ENCODE measurements at places on chromosomes 13 and 19.

DNA sequence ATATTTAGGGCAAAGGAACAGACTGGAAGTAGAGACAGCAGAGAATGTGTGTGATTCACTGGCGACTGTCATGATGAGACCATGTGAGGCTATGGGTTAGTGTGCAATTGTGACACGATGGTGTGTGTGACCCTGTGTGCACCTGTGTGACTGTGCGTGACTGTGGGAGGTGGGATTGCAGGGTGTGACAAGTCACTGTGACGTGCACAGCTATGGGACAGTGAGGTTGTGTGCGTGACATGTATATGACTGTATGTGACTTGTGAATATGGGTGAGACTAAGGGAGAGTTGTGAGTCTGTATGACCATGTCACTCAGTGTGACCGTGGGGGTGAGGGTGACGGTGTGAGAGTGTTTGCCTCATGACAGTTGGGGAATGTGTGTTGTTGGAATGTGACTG, 3.4 kb upstream of the GIPR start:
- no peak for DNase-seq

GRCh38 chr13:47190696-47191305, 293.9 kb upstream of the HTR2A start:
- no peak for DNase-seq

DNA sequence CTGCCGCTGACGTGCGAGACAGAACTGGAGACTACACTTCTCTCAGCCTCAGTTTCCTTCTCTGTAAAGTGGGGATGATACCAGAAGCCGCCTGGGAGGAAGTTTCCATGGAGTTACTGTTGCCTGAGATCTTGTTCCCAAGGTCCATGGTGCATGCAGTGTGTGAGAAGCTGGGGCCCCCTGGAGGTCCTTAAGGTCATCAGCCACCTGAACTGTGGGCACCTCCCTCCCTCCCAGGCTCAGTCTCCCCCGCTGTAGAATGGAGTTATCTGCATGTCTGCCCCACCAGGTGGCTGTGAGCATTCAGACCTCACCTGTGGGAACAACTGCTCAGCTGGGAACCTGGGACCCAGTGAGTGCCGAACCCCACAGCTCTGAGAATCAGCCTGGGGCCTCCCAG, 2.7 kb downstream of the CRX start:
- DNase-seq, result no peak

- DNase-seq, result no peak
Observed at GRCh38 chr13:36453516-36453915, 21.2 kb downstream of the CCNA1 start.

DNA sequence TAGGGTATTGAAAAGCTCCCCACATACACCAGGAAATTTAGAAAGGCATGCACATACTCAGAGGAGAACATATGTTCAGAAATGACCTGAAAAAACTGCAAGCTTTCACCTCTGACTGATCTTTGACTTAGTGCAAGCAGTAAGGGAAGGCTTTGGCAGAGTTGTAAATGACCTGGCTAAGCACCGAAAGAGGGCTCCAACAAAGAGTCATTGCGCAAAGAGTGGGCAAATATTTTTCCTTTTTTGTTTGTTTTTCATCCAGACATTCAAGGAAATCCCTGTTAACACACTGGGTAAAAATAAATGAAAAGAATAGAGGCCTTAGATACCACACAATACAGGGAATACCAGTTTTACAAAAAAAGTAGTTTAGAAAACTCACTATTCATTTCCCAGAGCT, 5.2 kb upstream of the ZNF233 start:
- no peak for DNase-seq

- DNase-seq, result no peak
Observed at GRCh38 chr13:84686973-84687372, 804.7 kb upstream of the SLITRK1 start.

- DNase-seq, result no peak
Observed at GRCh38 chr13:73060251-73061160, 1.7 kb downstream of the KLF5 start.

DNA sequence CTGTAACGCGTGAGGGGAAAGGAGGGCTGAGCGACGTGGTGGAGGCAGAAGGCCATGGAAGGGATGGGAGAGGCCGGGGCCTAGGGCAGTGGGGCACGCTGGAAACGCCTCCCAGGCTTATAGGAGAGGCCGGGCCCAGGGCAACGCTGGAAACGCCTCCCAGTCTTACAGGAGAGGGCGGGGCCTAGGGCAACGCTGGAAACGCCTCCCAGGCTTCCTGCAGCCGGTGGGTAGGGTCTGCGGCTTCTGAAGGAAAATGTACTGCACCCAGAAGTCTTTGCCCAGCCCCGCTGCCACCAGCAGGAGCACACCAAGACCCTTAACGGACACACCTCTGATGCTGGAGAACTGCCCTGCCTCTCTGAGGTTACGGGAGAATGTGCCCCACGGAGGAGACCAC, 9.1 kb downstream of the CACTIN start:
- no peak for DNase-seq

GRCh38 chr19:31118986-31119385, 230.2 kb downstream of the TSHZ3 start:
- no peak for DNase-seq

GRCh38 chr13:78193846-78194245, 275.2 kb upstream of the EDNRB start:
- no peak for DNase-seq

DNA sequence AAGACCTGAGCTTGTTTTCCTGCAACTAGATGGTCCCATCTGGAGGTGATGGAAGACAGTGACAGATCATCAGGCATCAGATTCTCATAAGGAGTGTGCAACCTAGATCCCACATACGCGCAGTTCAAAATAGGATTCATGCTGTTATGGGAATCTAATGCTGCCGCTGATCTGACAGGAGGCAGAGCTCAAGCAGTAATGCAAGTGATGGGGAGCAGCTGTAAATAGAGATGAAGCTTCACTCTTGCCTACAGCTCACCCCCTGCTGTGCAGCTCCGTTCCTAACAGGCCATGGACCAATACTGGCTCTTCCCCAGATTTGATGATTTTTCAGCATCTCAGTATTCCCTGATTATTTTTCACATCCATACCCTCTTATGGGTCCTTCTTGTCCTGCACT, 208.4 kb upstream of the RXFP2 start:
- no peak for DNase-seq

GRCh38 chr19:14091081-14091812, 696 bp upstream of the SAMD1 start:
- no peak for DNase-seq

GRCh38 chr13:102128216-102128810, 273.5 kb downstream of the FGF14 start:
- no peak for DNase-seq

DNA sequence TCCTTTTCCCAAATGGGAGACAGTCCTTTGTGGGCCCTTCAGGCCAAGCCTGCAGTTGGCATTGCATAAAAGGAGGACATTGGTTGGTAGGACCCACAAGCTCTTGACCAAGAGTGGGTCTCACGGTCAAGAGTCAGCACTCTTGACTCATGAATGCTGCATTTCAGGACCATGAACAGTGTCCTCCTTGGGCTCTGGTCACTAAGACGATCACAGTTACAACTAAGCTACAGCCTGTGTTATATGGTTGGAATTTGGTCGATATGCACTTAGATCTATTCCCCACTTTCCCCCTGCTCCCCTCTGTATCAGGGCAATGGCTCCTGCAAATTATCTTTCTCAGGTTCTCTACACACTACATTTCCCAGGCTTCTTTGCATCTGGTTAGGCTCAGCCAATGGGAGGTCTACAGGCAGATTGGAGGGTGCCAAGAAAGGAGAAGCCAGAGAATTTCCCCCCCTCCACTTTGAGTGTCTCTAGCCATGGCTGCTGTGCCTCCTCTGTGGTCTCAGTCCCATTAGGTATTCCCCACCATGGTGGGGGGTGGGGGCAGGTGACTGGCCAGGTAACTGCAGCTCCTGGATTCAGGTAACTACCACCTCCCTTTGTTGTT, 3.1 kb upstream of the OLFM2 start:
- DNase-seq, result no peak

DNA sequence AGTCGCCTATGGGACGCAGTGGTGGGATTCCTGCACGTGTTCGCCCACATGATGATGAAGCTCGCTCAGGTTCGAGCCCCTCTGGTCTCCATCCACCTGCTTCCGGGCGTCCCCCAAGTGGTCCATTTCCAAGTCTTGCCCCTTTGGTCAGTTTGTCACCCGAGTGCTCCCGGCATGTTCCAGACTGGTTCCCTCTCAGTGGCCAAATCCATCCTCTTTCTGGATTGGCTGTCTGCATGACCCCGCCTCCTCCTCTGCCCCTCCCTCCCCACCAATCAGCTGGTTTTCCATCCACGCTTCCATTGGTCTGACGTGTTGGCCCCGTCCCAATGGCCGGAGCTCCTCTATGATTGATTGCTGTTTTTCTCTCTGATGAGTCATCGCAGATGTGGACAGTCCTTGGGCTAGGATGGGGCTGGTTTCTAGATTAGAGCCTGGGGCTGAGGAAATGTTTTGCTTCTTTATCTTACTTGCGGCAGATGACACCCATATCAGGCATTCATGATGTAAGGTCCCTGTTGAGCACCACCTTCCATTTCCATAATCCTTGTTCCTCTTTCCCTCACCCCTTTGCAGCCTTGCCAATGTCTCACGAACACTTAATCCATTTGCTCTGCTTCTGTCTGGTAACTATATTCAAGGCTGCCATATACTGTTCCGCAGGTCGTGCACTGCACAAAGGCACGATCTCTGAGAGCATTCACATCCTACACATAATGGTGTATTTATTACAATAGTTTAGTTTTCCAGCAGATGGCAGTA, 73.8 kb downstream of the MAP4K1 start:
- DNase-seq, result no peak

- DNase-seq, result no peak
Observed at GRCh38 chr19:10018786-10019185, 5.5 kb downstream of the RDH8 start.

DNA sequence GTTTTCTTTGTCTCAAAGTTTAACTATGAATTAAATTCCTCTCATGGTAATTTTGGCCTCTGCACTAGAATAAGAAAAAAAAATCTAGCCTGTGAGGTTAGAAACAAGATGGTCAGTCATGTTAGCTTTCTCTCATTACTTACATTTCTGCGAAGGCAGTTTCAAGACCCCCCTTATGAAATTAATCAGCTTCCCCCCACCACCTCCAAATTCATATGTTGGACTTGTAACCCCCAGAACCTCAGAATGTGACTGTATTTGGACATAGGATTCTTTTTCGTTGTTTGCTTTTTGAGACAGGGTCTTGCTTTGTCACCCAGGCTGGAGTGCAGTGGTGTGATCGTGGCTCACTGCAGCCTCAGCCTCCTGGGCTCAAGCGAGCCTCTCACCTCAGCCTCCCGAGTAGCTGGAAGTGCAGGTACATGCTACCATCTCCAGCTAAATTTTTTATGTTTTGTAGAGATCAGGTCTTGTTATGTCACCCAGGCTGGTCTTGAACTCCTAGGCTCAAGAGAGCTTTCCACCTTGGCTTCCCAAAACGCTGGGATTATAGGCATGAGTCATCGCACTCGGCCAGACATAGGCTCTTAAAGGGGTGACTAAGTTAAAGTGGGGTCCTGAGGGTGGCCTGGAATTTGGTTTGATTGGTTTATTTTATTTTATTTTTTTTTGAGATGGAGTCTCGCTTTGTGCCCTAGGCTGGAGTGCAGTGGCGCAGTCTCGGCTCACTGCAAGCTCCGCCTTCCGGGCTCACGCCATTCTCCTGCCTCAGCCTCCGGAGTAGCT, 1.4 kb downstream of the PLA2G4C start:
- DNase-seq, result no peak

DNA sequence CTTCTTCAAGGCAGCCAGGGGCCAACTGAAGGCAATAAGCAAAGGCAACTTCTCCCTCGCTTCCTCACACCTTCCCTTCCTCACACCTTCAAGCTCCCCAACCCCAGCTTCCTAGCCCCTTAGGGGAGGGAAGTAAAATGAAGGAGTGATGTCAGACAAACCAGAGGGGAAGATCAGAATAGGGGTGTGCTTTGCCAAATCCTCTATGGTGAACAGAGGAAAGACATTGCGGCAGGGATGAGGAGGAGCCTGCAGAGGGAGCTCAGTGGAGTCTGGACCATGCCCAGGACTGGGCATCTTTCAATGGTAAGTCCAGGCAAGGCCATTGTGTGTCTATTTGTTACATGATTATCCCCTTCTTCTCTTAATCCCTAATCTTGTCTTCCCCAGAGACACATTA, 164.0 kb downstream of the TSHZ3 start:
- DNase-seq, result no peak

- DNase-seq, result no peak
Observed at GRCh38 chr13:20190481-20191310, 2.0 kb downstream of the GJB2 start.

DNA sequence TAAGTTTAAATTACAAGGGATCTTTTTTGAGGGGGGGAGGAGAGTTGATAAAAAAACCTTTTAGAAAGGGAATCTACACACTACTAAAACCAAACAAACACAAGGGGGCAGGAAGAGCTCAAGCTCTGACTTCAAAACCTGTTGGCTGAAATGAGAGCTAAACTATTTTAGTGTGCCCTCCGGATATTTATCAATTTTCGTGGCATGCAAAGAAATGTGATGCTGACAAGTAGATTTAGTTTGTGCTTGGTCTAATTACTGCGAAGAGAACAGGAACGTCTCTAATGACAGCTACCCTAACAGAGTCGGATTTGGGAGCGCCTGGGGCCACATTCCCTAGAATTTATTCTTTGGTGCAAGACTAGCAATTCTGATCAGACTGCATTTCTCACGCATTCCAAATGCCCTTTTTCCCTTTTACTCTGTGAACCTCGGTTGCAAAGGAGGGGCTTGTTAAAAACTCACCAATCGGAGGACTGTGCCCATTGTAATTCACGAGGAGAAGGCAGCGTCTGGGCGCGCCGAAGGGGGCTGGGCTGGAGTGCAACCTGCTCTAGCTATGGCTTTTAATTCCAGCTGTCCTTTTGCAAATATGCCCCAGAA, 802 bp upstream of the FREM2 start:
- DNase-seq, result no peak

DNA sequence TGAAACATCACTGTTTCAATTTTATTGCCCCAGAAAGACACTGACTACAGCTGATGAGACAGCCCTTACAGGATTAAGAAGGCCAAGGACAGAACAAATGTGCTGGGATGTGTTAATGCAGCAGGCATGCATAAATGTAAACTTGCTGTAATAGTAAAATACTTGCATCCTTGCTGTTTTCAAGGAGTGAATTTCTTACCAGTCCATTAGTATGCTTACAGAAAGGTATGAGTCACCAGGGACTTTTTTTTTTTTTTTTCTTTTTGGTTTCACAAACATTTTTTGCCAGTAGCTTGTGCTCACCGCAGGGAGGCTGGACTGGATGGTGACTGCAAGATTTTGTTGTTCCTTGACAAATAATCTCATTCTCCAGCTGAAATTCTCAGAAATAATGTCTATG, 55.1 kb downstream of the GPR180 start:
- DNase-seq, result no peak

- no peak for DNase-seq
Observed at GRCh38 chr19:4981681-4981958, 12.7 kb downstream of the KDM4B start.

DNA sequence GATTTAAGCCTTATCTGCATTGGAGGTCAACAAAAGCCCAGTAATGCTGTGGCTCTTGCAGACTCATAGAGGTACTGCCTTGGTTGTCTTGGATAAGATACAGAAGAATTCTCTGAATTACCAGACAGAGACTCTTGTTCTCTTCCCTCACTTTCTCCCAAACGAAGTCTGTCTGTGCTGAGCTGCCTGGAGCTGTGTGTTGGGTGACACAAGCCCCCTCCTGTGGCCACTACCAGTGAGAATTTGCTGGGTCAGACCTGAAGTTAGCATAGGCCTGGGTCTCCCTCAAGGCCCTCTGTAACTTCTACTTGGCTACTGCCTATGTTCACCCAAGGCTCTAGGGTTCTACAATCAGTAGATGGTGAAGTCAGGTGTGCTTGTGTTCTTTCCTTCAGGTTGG, 413.0 kb downstream of the PCDH20 start:
- no peak for DNase-seq

GRCh38 chr13:102771298-102772041, 2.1 kb downstream of the TEX30 start:
- DNase-seq, result no peak

Data from activated CD4-positive, alpha-beta T cell treated with anti-CD3 and anti-CD28 coated beads for 24 hours (primary cell).